ENCODE measurements at places on chromosomes 4 and X.

GRCh38 chr4:182653596-182653995, 263.6 kb downstream of the DCTD start:
- no peak for DNase-seq
- H3K4me1 ChIP-seq = no peaks in the 10 kb centered on the region
- no peaks in the 10 kb centered on the region for H3K27me3 ChIP-seq
- no peak overlapping the region for H3K27ac ChIP-seq
- H3K36me3 ChIP-seq = no peaks in the 10 kb centered on the region

DNA sequence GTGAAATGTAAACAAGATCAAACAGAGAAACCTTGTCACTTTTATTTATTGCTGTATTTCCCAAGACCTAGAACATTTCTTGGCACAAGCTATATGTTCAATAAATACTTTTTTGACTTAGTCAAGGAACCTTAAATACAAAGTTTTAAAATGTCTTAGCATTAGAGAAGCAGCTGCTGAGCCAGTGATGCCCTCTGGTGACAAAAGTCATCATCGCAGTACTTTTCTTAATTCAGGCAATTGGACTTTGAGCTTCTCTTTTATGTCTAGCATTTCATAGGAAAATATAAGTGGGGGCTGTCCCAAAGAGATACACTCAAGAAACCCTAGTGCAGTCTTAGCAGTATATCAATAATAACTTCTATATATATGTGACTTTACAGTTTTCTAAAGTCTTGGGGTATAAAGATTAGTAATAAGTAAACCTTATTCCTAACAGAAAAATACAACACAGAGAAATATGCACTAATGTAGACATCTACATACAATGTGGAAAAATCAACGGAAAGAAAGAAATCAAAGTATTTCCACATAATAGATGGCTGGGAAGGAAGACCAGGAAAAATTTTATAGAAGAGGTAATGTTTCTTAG, 118.4 kb downstream of the DTHD1 start:
- peaks cover 18% of the 10 kb centered on the region for H3K27me3 ChIP-seq
- DNase-seq = peak; percentile 15
- H3K27ac ChIP-seq = no peak overlapping the region
- H3K36me3 ChIP-seq = peaks cover 4% of the 10 kb centered on the region
- peaks cover 30% of the 10 kb centered on the region for H3K4me1 ChIP-seq

DNA sequence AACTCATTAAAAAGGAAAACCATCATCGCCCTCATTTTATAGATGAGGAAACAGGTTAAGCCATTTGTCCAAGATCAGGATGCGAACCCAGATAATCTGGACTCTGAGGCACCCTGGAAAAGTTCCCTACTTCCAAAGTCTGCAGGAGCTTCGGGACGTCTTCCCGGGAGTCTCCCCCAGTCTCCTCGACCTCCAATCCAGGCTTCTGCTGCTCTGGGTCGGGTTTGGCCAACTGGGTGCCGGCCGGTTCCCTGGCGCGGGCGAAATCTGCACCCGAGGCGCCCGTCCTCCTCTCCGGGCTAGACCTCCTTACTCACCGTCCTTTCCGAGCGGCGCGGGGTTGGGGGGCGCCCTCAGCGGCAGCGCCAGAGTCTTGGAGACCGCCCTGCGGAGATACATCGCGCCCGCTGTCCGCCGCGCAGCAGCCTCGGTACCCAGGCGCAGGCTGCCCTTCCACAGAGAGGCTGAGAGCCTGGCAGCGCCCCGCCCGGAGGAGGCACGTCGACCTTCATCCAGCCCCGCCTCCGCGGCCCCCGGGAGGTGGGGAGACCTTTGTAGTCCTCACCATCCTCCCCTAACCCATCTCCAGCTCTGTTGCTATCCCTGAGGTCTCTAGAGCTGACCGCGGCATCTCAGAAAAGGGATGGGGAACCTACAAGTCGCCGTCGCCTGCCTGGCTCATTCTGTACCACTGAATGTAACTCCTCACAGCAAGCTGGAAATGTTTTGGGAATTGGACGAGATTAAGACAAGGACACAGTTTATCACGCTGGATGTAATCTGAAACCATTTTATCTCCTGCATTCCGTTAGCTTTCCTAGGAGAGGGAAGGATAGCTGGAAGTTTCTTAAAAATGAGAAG, at the start of gene MGARP:
Gene MGARP (minus strand): TSS at position 466 of the 861 bp plus-strand sequence. CDS start 67 bp downstream, at position 399.
- H3K27ac ChIP-seq = no peak within 1 kb of the TSS
- peak within 1 kb of the TSS; percentile 72 for H3K4me3 ChIP-seq
- no peak for DNase-seq
- peaks cover 14% of the 10 kb centered on the region for H3K4me1 ChIP-seq
- H3K27me3 ChIP-seq = peaks cover 67% of the 10 kb centered on the region

DNA sequence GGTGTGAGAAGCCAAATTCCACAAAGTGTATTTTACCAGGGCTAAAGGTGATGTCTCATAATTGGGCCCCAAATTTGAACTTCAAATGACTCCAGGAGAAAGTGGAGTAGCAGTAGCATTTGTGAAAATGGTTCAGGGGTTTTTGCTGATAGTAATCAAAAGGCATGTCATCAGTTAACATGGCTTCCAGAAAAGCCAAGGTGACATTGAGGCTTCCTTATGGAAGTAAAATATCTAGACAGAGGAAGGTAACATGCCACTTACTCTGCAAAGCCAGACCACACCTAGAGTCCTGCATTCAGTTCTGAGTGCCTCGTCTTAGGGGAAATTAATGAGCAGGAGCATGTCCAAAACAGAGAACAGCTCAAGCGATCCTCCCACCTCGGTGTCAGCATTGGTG, 2.2 kb upstream of the RPL36A start:
- DNase-seq = no peak
- H3K27ac ChIP-seq = no peak overlapping the region
- peaks cover 17% of the 10 kb centered on the region for H3K4me1 ChIP-seq
- H3K27me3 ChIP-seq = no peaks in the 10 kb centered on the region
- H3K4me3 ChIP-seq = no peak overlapping the region
- peaks cover 27% of the 10 kb centered on the region for H3K36me3 ChIP-seq

DNA sequence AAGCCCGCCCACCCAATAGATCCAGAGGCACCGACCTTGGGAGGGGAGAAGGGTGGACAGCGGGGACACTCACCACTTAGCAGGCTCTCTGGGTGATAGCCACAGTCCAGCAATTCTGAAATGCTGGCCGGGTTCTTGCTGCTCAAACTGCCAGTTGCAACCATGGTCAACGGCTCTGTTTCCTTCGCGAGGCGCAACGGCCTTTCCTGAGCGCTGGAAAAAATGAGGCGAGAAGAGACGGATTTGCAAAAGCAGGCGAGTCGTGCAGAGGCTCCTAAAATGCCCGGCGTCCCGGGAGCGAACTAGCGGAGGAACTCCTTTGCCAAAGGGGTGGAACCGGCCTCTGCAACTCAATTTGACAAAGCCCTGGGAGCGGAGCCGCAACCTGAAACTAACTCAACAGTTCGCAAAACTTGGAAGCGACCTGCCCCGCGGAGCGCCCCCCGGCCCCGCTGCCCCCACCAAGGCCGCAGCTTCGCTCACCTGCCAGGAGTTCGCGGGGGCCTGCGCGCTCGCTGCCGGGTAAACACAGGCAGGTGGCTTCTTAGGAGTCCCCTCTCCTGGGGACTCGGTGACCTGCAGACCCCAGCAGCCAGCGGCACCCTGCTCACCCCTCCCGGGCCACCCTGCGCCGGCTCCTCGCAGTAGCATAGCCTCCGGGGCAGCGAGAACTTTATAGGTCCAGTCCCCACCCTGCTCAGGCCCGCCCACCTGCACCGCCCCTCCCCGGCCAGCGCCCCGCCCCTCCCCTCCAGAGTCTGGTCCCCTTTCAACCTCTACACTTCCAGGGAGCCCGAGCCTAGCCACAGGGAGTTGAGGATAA, at the start of gene DDIT4L:
Gene DDIT4L (minus strand): TSS at position 649 of the 823 bp plus-strand sequence. CDS start 485 bp downstream, at position 164.
- peaks cover 10% of the 10 kb centered on the region for H3K36me3 ChIP-seq
- no peak for DNase-seq
- peaks cover 23% of the 10 kb centered on the region for H3K4me1 ChIP-seq
- peak within 1 kb of the TSS; percentile 78 for H3K4me3 ChIP-seq

DNA sequence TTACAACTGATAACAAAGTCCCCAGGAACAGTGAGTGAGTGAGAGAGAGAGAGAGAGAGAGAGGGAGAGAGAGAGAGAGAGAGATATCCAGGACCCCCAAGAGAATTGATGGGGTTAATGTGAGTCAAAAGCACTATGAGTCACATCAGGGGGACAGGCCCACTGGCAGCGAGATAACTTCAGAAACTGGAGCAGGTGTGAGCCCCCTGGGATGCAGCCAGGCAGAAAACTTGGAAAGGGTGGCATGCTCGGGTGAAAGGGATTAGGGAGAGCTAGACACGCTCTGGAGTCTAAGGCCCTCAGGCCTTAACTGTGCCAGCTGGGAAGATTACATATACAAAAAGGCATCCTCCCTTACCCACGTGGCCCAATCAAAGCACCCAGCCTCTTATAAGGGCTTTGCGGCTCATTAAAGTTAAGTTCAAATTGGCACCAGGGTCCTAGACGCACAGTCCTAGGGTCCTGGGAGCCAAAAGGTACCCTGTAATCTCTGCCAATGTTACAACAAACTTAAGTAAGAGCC, 841 bp downstream of the ACOT9 start:
- H3K4me3 ChIP-seq = peak overlapping the region; percentile 94
- peak overlapping the region; percentile 90 for H3K27ac ChIP-seq
- DNase-seq = no peak

DNA sequence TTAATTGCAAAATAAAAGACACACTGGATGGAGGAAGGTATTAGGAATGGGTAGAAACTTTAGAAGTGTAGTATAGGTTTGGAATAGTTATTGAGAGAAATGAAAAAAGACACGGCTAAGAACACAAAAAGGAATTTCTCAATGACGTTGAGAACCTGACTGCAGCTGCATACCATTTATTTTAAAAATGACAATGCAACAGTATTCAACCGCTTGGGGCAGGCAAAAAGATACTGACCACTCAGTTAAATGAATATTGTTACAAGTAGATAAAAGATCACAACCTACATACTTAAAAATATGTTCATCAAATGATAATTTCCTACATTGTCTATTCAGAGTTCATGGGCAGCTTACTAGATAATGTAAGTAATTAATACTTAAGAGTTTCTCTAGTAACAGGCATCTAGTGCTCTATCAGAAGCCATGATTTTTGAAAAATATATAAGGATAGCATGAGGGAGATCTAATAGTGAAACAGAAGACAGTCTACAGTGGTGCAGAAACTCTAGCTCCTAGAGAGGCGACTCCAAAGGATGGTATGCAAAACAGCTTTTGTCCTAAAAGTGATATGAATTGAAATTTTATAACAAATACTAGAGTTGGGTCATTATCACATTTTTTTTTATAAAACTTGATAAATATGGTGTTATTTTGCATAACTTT, 216.2 kb upstream of the VEGFC start:
- H3K36me3 ChIP-seq = peaks cover 4% of the 10 kb centered on the region
- H3K27ac ChIP-seq = no peak overlapping the region
- H3K4me1 ChIP-seq = peaks cover 7% of the 10 kb centered on the region
- H3K27me3 ChIP-seq = no peaks in the 10 kb centered on the region

GRCh38 chr4:53535567-53535966, 55.7 kb downstream of the LNX1 start:
- H3K4me3 ChIP-seq = no peak overlapping the region
- H3K27me3 ChIP-seq = peaks cover 4% of the 10 kb centered on the region
- DNase-seq = no peak

- H3K4me1 ChIP-seq = no peaks in the 10 kb centered on the region
- no peak for DNase-seq
- no peaks in the 10 kb centered on the region for H3K27me3 ChIP-seq
- no peak overlapping the region for H3K27ac ChIP-seq
- H3K4me3 ChIP-seq = no peak overlapping the region
These were observed 27.8 kb upstream of the WDFY3 start for GRCh38 chr4:84994280-84994679.

DNA sequence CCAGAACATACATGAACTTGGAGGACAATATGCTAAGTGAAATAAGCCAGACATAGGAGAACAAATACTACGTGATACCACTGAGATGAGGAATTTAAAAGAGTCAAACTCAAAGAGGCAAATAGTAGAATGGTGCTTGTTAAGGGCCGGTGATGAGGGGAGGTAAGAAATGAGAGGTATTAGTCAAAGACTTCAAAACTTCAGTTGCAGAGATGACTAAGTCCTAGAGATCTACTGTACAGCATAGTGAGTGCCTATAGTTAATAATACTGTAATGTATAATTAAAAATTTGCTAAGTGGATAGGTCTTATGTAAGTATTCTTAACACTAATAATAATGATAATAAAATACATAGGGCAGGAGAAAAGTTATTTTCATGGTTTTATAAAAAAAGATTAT, 126.9 kb upstream of the VEGFC start:
- H3K27ac ChIP-seq = no peak overlapping the region
- DNase-seq = no peak
- H3K4me1 ChIP-seq = no peaks in the 10 kb centered on the region
- no peaks in the 10 kb centered on the region for H3K27me3 ChIP-seq

DNA sequence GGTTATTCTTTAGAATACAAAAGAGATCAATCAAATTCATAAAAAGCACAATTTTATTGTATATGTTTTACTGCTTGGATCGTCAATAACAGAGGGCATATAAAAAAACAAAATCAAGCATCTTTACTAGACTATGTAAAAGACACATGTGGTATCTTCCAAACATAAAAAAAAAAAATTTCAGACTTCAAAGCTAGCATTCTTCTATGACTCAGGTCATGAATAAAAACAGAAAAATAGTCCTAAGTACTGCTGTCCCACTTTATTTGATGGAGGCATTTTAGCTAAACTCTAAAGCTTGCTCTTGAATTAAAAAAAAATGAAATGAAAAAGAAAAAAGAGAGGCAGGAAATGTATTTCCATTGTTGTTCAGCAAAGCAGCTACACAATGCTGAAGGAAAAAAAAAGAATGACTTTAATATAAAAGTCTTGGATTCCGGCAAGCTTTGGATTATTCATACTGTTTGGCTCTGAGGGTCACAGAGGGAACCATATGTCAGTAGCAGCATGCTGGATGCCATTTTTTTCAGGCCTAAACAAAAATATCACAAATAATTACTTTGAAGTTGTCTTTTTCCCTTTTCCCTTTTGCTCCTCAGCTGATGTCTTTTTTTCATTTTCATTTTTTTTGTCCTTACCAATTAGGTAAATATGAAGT, 249.1 kb upstream of the DIAPH2 start:
- no peaks in the 10 kb centered on the region for H3K4me1 ChIP-seq
- no peak overlapping the region for H3K4me3 ChIP-seq
- DNase-seq = no peak
- H3K27me3 ChIP-seq = no peaks in the 10 kb centered on the region
- no peaks in the 10 kb centered on the region for H3K36me3 ChIP-seq
- H3K27ac ChIP-seq = no peak overlapping the region

GRCh38 chrX:124293810-124294209, 38.6 kb upstream of the TEX13D start:
- peaks cover 2% of the 10 kb centered on the region for H3K4me1 ChIP-seq
- peaks cover 7% of the 10 kb centered on the region for H3K36me3 ChIP-seq
- no peak overlapping the region for H3K27ac ChIP-seq
- no peak for DNase-seq

DNA sequence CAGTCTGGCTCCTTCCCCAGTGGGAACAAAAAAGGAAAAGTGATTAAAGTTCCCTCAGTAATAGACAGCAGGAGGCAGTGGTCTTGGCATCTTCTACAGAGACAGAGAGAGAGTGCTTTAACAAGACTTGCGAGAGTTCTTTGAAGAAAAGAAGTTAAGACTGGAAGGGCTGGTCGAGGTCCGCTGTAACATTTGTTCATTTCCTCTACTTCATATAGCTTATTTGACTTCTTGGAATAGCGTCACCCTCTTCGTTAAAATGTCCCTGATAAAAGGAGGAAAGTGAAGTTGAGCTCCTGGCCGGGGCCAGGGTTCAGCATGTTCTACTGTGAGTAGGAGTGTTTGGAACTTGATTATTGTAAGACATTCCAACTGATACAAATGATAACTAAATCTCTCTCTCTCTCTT, 179.8 kb downstream of the SLIT2 start:
- H3K4me3 ChIP-seq = no peak overlapping the region
- no peaks in the 10 kb centered on the region for H3K27me3 ChIP-seq
- no peak for DNase-seq
- H3K4me1 ChIP-seq = no peaks in the 10 kb centered on the region

- no peaks in the 10 kb centered on the region for H3K36me3 ChIP-seq
- peaks cover 7% of the 10 kb centered on the region for H3K27me3 ChIP-seq
- H3K4me1 ChIP-seq = no peaks in the 10 kb centered on the region
These were observed 15.6 kb upstream of the FAM47E start for GRCh38 chr4:76235915-76236314.
